MG63 (cell line): ENCODE measurements at places on chromosomes 1 and 21. TPM values are rescaled to one million over a fixed set of nuclear protein-coding genes. Genes with fewer than 3 reads are reported as not detected.

KCNJ10 gene
- not detected in 2 replicates for total RNA-seq

DNA sequence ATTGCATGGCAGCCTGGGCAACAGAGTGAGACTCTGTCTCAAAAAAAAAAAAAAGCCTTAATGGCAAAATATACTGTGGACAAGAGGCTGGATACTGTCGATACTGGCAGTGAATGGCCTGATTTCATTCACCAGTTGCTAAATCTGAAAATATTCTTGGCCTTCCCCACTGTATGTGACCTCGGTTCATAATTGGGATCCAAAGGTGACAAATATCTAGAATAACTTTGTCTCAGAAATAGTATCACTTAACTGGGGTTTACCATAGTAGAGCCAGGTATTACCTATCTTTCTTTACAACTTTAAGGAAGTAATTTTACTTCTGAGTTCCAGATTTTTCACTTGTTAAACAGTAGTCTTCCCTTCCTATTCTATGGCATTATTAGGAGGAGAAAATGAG lies 8.4 kb downstream of the MTF2 start:
- no peak for DNase-seq

DNA sequence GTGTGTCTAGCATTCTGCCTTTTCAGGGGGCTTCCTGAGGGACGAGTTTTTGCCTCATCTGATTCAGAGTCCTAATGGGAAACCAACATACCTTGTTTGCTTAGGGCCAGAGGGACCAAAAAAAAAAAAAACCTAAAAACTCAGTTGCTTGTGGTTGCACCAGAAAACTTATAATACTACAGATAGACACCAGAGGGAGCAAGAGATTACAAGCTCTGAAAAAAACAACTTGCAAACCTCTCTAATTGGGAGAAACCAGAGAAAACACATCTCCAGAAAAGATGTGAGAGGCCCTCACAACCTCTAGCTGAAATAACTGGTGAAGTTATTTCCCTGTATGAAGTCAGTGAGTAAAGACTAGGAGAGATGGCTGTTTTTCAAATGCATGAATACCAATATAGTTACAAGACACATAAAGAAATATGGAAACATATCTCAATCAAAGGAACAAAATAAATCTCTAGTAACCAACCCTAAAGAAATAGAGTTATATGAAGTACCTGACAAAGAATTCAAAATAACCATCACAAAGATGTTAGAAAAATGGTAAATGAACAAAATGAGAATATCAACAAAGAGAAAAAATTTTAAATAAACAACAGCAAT lies 233.7 kb upstream of the NFIA start:
- no peak for DNase-seq

GRCh38 chr1:174000371-174000770 lies 21.8 kb downstream of the RC3H1 start:
- DNase-seq = no peak

DNA sequence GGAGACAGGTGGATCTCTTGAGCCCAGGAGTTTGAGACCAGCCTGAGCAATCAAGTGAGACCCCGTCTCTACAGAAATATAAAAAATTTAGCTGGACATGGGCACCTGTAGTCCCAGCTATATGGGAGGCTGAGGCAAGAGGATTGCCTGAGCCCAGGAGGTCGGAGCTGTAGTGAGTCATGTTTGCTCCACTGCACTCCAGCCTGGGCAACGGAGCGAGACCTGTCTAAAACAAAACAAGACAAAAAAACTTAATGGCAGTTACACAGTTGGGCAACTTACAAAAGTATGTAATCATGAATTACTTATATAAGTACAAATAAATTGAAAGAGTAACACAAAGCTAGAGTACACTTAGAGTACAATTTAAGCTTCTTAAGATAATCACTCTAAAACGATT lies 25.2 kb downstream of the RC3H1 start:
- no peak for DNase-seq

KLHDC9 gene
- not detected in 2 replicates for total RNA-seq

SPRR1B gene
- total RNA-seq = not detected in 2 replicates

SPRR4 gene
- not detected in 2 replicates for total RNA-seq

GRCh38 chr21:9738527-9738926 lies 782.9 kb upstream of the TPTE start:
- DNase-seq = no peak

HORMAD1 gene
- 0.95 TPM in 1 of 2 replicates, not detected in the other for total RNA-seq

- peak; percentile 73 for DNase-seq
These were observed 31.5 kb downstream of the WNT2B start for GRCh38 chr1:112540226-112540794.

DNA sequence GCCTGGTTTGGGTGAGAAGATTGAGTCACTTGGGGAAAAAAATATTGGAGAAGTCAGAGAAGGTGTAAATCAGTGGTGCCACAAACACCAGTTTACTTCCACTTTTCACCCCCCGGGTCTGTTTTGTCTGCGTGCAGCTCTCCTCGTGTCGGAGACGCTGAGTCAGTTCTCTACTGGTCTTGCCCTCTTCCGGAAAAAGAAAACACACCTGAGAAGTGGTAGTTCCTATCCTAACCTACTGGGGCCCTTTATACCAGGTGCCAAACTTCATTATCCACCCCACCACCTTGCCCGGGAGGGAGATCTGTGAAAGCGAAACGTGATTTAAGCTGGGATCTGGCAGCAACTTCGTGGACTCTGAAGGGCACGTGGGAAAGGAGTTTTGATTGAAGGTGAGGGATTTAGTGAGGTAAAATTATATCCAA lies 855 bp upstream of the IVNS1ABP start:
- DNase-seq = peak; percentile 27

DNA sequence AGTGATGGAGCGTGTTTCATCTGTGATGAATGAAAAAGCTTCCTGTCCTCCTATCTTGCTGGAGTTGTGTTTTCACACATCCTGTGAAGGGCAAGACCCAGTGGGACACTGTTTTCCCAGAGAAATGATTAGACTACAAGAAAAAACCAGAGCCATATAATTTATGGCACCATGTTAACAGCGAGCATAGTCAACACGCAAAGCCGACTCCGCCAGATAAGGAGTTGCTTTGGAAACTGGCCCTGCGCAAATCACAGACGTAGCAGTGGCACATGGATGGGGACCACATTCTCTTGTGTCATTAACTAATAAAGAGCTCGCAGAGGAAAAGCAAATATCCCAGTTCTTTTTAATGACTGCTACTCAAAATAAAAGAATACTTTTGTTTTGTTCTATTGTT lies 471.2 kb upstream of the RUNX1 start:
- no peak for DNase-seq

RGS16 gene
- 0.40 TPM in 1 of 2 replicates, not detected in the other for total RNA-seq

- DNase-seq = no peak
These were observed 5.2 kb downstream of the OLIG1 start for GRCh38 chr21:33075128-33075527.

SEMA6C gene
- 1.4 TPM in 1 of 2 replicates, not detected in the other for total RNA-seq

- no peak for DNase-seq
These were observed 35.5 kb downstream of the KCNK2 start for GRCh38 chr1:215118081-215118480.

GRCh38 chr1:115680730-115681111 lies 39.0 kb downstream of the VANGL1 start:
- no peak for DNase-seq

- peak; percentile 45 for DNase-seq
These were observed 42.7 kb downstream of the HSD3B1 start for GRCh38 chr1:119549719-119550132.

ZFP69B gene
- 0.66 and 7.2 TPM in 2 replicates for total RNA-seq

DNA sequence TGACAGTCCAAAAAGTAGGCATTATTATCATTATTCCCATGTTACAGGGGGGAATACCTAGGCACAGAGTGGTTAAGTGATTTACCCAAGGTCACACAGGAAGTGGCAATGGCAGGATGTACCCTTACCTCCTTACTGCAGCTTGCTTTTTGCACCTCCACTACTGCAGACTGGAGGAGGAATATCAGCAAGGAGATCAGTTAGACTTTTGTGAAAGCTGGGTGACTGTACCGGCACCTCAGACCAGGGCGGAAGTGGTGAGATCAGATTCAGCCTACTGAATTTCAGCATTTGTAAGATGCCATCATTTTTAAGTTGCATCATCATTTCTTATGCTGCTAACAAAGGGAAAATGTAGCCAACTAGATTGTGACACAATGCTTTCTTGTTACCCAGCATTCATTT lies 4.5 kb downstream of the ADARB1 start:
- DNase-seq = no peak

ALDH4A1 gene
- 5.3 and 23.6 TPM in 2 replicates for total RNA-seq

TMEM81 gene
- 1.6 and 5.1 TPM in 2 replicates for total RNA-seq

GRCh38 chr1:97041026-97041425 lies 319.4 kb downstream of the PTBP2 start:
- no peak for DNase-seq

GRCh38 chr1:33375316-33375715 lies 54.4 kb upstream of the A3GALT2 start:
- DNase-seq = no peak

CAMK2N1 gene
- 20.5 and 31.6 TPM in 2 replicates for total RNA-seq

DNA sequence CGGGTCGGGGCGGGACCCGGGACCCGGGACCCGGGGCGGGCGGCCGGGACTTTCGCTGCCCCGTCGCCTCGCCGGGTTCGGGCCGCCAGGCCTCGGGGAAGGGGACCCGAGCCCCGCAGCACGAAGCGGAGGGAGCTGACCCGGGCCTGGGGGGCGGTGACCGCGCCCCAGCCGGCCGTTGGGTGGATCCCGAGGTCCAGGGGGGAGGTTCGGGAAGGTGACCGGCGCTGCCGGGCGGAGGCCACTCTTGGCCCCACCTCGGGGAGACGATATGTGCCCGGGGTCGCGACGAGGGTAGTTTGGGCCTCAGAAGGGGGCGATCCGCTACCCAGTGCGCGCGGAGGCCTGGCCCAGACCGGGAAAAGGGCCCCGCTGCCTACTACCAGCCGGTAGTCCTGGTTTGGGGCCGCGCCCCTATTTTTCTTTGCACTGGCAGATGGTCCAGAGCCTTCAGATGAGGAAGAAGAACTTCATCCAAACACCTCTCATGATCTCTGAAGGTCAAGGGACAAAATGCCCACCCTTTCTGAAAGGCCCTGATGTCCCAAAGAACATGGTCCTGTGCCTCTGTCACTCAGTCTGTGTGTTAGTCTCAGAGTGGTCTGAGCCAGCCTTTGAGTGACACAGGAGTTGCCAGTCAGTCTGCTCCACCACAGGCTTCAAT lies 766 bp downstream of the AGO4 start:
- DNase-seq = peak; percentile 43

DNA sequence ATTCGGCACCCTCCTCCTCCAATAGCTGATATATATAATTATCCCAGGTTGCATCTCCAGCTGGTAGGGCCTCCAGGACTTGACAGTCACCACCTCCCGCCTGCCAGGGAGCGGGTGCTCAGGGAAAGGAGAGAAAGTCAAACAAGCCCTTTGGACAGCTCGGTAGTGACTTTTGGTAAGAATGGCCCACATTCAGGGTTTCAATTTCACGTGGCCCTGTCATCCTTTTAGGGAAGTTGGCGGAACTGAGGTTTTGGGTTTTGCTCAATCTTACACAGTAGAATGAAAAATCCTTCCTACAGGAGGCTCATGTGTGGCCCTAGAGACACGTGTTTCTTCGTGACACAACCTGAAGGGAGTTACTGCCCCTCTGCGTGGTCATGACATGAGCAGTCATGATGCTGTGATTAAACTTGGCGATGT lies 44.2 kb downstream of the CAPN8 start:
- no peak for DNase-seq

HCRTR1 gene
- total RNA-seq = not detected in 2 replicates

TMEM52 gene
- total RNA-seq = not detected in 2 replicates

- DNase-seq = no peak
These were observed 4.4 kb upstream of the DVL1 start for GRCh38 chr1:1353389-1354151.

GRCh38 chr21:34034369-34035014 lies 38.9 kb upstream of the MRPS6 start:
- no peak for DNase-seq

CHRNB2 gene
- not detected in 2 replicates for total RNA-seq

DNA sequence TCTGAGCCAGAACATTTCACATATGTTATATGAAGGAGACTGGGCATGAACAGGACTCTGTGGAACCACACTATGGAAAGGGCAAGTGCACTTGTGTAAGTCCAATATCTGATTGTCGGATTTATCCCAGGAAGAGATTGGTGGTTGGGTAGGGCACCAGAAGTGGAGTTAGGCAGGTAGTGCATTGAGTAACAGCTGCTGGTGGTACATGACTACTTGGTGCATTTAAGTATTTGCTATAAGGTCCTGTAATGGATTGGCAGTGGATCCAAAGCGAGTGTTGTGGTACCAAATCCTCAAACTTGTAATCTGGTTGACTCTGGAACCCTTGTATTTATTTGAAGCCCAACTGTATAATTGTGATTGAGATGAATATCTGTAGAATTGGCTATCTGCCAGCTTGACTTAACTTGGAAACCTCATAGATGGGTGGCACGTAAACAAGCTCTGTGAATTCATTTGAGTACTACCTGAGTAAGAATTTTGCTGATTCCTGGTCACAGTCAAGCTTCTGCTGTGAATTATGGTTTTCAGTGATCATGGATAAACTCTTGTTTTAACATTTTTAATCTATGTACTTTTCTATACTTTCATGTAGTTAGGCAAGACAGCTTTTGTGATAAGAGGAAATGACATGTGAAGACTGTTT lies 21.1 kb downstream of the UBAP2L start:
- DNase-seq = no peak

DNA sequence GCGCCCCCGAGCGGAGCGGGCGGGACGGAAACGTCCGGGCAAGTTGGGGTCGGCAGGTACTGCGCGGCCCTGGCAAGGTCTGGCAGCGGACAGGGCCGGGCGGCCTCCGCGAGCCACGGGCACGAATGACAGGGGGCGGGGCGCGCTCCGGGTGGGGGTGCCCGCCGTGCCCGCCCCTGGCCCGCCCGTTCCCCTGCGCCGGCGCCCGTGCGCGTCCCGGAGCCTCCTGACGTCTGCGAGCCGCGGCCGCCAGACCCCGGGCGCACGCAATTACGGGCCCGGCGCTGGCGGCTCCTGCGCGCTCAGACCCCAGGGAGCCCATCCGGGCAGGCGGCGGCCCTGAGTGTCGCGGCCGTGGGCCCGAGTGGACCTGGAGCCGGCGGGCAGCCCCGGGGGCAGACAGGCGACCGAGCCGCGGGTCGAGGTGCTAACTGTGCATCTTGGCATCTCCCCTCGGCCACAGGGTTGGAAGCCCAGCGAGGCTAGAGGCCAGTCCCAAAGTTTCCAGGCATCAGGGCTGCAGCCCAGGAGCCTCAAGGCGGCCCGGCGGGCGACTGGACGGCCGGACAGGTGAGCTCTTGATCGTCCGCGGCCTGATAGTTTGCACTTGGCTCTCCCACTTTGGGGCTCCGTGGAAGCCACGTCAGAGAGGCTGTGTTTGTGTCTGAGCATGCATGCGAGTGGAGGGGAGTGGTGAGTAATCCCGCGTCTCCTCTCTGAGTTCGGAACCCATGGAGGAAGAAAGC lies 918 bp downstream of the MIB2 start:
- DNase-seq = peak; percentile 49

- no peak for DNase-seq
These were observed 1.3 kb upstream of the MYOC start for GRCh38 chr1:171653796-171654195.

- DNase-seq = no peak
These were observed 13.1 kb downstream of the ZMYM4 start for GRCh38 chr1:35281565-35281964.

RNU1-3 gene
- total RNA-seq = not detected in 2 replicates

HAO2 gene
- not detected in 2 replicates for total RNA-seq

DNA sequence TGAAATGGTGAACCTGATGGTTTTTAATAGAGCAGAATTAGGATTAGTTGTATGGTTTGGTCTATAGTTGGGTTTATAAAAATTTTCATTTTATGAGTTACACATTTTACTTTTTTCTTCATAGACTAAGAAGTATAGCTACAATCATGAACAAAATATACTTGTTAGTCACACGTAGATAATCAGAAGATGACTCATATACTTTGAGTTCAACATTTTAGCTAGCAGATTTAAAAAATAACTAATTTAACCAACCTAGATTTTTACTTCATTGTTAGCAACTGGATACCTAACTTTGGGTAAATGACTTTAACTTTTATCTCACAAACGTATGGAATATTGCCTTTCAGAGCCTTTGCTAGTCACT lies 27.9 kb downstream of the MORC3 start:
- DNase-seq = no peak
